ENCODE measurements at places on chromosomes 4 and X.

DNA sequence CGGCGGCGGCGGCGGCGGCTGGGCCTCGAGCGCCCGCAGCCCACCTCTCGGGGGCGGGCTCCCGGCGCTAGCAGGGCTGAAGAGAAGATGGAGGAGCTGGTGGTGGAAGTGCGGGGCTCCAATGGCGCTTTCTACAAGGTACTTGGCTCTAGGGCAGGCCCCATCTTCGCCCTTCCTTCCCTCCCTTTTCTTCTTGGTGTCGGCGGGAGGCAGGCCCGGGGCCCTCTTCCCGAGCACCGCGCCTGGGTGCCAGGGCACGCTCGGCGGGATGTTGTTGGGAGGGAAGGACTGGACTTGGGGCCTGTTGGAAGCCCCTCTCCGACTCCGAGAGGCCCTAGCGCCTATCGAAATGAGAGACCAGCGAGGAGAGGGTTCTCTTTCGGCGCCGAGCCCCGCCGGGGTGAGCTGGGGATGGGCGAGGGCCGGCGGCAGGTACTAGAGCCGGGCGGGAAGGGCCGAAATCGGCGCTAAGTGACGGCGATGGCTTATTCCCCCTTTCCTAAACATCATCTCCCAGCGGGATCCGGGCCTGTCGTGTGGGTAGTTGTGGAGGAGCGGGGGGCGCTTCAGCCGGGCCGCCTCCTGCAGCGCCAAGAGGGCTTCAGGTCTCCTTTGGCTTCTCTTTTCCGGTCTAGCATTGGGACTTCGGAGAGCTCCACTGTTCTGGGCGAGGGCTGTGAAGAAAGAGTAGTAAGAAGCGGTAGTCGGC lies 528 bp downstream of the FMR1 start:
- DNase-seq, result peak; percentile 25

GRCh38 chr4:84750260-84750959 lies 167.5 kb downstream of the CDS1 start:
- peak; percentile 39 for DNase-seq

GRCh38 chr4:56424697-56425514 lies 10.5 kb downstream of the PPAT start:
- peak; percentile 37 for DNase-seq

GRCh38 chrX:103681443-103681842 lies 5.1 kb downstream of the MORF4L2 start:
- DNase-seq, result no peak

- DNase-seq, result no peak
Observed at GRCh38 chr4:185472103-185472542, 590 bp upstream of the CCDC110 start.

DNA sequence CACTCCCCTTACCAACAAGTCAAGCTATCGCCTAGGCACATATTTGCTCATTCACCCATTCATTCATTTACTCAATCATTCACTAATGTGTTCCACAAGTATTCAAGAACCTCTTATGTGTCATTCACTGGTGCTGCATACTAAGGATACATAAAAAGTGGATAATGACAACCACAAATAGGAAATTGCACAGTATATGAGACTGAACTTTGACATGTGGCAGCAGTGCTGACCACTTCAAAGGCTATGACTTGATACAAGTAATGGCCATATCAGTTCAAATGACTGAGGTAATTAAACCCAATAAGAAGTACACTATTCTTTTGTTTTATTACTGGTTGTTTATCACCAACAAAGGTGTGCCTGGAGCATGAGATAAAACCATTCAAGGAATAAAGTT lies 282.5 kb downstream of the KLHL13 start:
- no peak for DNase-seq

DNA sequence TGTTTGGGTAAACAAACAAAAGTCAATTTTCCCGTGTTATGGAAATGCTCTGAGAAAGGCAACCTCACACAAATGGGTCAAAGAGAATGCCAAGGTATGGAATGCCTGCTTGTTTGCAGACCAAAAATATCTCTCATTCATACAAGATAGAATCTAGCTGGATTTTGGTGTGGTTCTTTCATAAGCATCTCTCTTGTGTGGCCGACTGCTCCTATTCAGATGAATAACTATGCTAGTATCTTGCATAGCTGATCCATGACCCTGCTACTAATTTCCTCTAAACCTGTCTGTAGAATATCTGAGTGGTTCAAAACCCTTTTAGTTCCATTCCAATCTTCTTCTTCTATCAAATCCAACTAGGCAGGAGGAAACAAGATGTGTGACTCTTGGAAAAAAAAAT lies 28.2 kb upstream of the SORBS2 start:
- no peak for DNase-seq

DNA sequence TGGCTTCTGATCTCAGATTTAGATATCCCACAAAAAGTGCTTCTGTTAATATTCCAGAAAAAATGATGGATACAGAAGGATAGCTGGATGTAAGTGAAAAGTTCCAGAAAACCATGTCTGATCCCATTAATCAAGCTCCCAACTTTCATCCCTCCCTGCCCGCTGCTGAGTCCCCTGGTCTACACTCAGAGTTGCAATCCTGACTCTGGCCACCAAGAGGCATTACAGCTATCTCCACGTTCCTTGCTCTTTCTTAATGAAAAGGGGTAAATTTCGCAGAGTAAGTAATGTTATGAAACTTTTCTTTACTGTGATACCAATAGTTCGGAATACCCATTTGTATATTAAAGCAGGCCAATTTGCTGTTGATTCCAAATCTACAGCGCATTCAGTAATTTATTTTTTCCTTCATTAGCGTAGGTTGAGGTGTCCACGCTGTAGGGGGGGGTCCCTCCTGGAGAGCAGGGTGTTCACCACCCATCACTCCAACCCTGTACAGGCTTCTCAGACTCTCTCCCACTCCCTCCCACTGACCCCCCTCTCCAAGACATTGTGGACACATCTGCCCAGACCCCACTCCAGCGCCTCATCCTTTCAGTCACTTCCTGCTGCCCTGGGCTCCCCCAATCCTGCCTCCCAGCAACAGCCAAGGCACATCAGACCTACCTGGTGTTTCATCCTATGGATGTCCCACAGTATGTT lies 55.1 kb downstream of the RAB40A start:
- peak; percentile 23 for DNase-seq

- DNase-seq, result no peak
Observed at GRCh38 chr4:94944726-94945125, 187.0 kb downstream of the BMPR1B start.

DNA sequence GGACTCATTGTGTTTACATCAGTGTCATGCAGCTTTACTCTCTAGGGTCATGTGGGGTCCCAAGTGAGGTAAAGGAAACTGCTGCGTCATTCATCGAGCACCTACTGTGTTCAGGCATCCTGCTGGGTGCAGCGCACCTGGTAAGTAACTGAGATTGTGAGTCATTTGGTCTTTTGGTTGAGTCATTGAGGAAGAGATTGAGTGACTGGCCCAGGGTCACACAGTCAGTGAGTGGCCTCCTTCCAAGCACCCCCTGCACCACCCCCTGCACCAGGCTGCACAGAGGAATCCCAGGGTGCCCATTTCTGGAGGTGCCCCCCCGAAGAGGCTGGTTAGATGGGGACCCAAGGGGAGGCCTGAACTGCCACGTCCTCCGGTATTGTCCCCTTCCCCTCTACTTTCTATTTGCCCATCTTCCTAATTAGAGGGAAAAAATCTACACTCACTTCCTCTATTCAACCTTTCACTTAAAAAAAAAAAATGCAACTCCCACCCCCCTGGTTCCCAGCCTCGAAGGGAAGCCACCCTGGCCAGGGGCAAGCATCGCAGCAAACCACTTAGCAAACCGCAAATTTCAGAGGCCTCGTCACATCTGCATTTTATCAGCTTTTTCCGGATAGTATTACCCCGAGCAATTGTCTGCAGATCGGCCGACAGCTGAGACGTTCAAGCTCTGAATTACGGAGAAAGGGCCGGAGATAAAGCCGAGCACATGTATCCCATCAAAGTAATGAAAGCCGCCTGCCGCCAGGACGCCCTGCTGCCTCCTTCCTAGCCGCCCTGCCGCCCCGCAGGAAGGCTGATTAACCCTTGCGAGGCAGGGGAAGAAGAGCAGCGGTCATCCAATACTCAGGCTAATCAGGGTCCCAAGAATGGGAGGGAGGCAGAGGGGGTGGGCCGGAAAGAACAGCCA lies 96.3 kb upstream of the MSX1 start:
- DNase-seq, result no peak

DNA sequence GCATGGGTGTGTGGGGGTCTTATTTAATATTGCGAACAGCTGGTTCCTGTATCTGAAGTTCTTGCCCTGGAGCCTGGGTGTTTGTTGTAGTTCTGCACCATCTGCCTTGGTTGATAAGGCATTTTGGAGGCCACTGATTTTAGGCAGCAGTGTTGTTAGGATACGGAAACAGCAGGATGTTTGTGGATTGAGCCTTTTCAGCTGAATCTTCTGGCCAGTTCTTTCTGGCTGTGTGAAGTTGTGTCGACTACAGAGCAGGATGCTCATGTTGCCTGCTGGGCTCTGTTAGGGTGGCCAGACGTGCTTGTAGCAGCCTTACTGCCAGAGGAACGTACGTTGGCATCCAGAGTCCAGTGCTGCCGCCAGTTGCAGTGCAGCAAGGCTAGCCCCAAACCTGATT lies 134.2 kb downstream of the PTTG2 start:
- DNase-seq, result no peak

DNA sequence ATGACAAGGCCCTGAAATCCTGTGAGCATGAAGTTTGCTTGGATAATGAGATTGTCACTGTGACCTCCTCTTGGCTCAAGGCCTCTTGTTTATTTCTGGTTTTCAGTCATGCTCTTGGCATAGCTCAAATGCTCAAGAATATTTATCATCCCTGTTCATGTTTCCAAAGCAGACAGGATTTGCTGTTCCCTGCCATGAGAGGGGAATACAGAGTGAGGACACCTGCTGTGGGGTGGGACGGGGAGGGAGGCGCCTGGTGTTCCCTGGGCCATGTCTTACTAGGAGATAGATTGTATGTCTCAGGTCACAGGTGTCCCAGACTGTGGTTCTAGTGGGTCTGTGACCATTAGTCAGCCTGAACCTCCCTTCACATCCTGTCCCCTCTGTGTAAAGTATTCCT lies 34.9 kb upstream of the SH3RF1 start:
- DNase-seq, result no peak

DNA sequence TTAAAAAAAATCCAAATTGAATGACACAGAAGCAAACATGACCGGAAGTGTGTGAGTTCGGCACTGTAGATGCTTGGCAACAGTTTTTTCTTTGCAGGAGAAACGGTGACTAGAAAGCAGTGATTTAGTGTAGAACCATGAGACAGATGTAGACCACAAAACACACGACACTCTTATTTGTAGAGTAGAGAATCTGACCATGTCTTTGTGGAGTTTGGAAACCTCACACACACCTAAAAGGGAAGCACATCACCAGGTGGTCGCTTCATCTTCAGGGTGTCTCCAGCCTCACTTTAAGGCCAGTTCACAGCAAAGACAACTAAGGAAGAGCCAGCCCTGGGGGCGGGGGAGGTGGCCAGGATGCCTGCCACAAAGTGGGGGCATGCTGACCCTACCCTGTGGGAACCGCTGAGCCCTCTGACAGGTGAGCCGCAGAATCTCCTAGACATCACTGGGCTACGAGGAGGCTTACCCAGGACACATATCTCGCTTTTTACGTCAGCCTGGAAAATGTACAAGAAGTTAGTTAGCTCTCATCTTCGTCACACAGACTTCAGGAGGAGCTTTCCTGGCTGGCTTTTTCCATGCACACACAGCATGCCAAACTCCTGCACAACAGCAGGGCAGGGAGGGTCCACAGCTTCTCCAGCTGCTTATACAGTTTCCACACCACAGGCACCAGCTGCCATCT lies 64.4 kb upstream of the PDLIM3 start:
- no peak for DNase-seq

- no peak for DNase-seq
Observed at GRCh38 chr4:113806850-113807249, 45.3 kb upstream of the CAMK2D start.

DNA sequence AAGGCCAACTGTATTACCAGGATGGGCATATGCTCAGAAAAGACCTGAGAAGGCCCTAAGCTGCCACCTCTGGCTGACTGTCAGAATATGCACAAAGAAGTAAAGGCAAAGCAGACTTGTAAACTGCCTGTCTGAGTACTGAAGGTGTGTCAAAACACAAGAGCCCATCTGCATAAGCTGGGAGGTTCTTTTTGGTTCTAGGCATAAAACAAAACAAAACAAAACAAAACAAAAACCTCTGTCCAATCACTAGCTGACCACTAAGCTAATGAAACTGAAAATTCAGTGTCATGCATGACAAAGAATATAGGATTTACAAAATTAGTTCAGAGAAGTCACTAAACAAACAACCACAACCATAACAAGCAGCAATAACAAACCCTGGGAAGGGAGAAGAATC lies 20.6 kb downstream of the SH3D19 start:
- no peak for DNase-seq

GRCh38 chrX:50967736-50968135 lies 57.2 kb downstream of the BMP15 start:
- DNase-seq, result no peak

DNA sequence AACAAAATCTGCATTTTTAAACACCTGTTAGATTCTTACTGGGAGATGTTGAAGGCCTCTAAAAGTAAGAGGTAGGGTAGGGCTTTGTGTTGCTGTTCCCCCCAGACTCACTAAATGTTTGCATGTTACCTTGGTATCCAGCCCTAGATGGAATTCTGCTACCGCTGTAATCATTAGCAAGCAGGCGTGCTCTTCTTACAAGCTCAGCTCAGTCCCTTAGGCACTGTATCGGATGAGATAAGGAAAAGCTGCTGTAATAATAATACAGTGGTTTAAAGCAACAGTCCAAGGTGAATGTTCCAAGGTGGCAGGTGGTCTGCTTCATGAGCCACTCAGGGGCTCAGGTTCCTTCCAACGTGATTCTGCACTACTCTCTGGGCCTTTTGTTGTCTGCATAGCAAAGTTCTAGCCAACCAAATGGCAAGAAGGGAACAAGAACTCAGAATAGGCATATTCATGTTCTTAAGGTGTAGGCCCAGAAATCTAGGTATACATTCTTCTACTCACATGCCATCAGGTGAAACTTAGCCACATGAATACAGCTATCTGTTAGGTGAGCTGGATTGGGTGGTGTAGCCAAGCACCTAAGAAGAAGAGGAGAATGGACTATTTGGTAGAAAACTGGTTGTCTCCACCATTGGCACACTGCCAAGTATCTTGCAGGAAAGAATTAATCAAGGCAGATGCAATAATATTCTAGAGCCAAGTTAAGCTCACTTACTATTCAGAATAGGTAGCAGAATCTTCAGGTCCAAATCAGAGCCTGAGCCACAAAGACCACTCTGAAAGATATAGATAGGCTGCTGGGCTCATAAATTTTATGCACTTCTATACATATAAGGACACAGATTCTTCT lies 46.0 kb downstream of the COQ2 start:
- DNase-seq, result no peak

- DNase-seq, result no peak
Observed at GRCh38 chrX:54994668-54995351, 822 bp upstream of the PFKFB1 start.

- DNase-seq, result no peak
Observed at GRCh38 chr4:158094413-158095134, 78.3 kb downstream of the GASK1B start.

- no peak for DNase-seq
Observed at GRCh38 chr4:38620527-38621027, 43.4 kb upstream of the KLF3 start.

GRCh38 chr4:124025428-124025827 lies 628.8 kb downstream of the SPRY1 start:
- no peak for DNase-seq
